ENCODE measurements at places on chromosomes 4 and X. TPM values are rescaled to one million over a fixed set of nuclear protein-coding genes. Genes with fewer than 3 reads are reported as not detected.

Gene CLOCK
- total RNA-seq: 21.7 TPM

Gene SMIM31
- 0.10 TPM for total RNA-seq

Gene TMEM255A
- total RNA-seq: 0.07 TPM

Gene DOCK11
- 25.0 TPM for total RNA-seq
